ENCODE measurements at places on chromosomes 12 and 14. TPM values are rescaled to one million over a fixed set of nuclear protein-coding genes. Genes with fewer than 3 reads are reported as not detected.

DNA sequence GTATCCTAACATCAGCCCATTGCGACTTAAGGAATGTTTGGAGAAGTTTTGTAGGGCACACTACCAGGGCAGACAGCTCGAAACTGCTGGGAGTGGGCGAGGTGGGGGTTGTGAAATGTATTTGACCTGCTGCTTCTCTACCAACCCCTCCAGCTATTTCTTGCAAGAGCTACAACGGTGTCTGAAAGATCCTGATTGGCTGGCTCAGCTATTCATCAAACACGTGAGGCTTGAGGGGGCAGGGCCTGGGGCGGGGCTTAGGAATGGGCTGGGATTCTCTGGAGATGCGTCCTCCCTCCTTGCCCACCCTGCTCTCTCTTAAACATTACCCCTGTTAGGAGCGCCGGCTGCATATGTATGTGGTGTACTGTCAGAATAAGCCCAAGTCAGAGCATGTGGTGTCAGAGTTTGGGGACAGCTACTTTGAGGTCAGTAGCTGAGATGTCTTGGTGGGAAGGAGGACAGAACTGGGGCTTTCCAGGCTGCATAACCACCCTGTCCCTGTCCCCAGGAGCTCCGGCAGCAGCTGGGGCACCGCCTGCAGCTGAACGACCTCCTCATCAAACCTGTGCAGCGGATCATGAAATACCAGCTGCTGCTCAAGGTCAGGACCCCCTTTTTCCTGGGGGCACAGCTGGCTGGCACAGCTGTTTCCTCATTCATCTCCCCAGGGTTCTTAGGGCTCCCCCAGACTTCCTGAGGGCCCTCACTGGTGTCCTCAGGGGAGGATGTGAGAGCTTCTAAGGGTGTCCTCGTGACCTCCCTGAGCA is 3.1 kb downstream of the ARHGEF25 start:
- no peak for DNase-seq

DNA sequence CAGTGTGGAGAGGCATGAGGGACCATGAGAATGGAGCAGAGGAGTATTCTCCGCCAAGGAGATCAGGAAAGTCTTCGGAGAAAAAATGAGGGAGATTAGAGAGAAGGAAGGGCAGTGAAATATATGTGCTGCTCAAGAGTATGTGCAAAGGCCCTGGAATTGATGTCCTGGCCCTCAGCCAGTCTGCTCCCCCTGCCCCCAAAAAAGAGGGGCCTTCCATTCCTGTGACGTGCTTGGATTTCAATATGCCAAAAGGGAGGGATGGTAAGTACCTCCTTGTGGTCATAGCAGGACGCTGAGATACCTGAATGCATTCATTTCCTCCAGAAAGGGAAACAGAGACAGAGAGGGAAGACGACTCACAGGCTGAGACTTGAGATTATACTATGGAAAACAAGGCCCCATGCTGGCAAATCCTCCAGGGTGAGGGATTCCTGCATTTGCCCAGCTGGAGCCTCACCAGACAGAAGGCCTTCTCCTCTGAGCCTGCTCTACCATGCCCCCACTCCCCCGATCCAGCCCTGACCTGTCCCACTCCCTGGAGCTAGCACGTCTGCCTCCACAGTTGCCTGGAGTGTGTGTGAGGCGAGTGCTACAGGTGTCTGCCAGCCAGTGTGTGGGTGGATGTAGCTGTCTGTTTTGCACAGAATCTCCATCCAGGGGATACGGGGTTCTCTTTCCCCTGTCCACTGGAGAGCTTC is 3.9 kb upstream of the RARG start:
- DNase-seq: no peak

- no peak for DNase-seq
These were observed 590.0 kb downstream of the BCL11B start for GRCh38 chr14:98682033-98682432.

GRCh38 chr12:41202051-41202450 is 13.9 kb downstream of the PDZRN4 start:
- no peak for DNase-seq

GRCh38 chr14:23062002-23062401 is 4.7 kb upstream of the CDH24 start:
- DNase-seq: no peak

- no peak for DNase-seq
These were observed 180.9 kb downstream of the NTF3 start for GRCh38 chr12:5612556-5613410.

DNA sequence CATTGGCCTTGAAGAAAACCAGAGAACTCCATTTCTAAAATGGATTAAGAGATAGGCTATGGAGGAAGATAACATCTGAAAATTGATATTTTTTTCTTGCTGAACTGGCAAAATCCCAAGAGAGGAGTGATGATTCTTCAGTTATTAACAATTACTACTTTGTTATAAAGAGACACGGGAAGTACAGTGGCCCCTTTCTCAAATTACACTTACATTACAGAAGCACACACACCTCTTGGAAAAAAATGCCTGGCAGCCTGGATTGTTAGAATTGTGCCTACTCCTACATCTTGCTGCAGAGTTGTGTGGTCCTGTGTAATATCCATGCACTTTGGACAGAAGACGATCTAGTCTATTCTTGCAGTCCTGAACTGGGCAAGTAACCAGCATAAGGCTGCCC is 71.7 kb downstream of the TGFB3 start:
- DNase-seq: no peak

- DNase-seq: no peak
These were observed 67.6 kb downstream of the ARF6 start for GRCh38 chr14:49960453-49960852.

Gene MUCL1
- total RNA-seq: not detected

Gene LRP1
- 0.86 TPM for total RNA-seq

Gene C12orf60
- 2.4 TPM for total RNA-seq

Gene ZC2HC1C
- 2.4 TPM for total RNA-seq

Gene CD163L1
- not detected for total RNA-seq

Gene SLC41A2
- total RNA-seq: 8.0 TPM

Gene SMARCD1
- total RNA-seq: 57.3 TPM

Gene MFAP5
- total RNA-seq: not detected

Measured in activated CD4-positive, alpha-beta memory T cell treated with anti-CD3 and anti-CD28 coated beads, Interleukin-2, amount 10 ng/mL, durations not matched to agents 7 days and 5 days (primary cell).